Upper lobe of left lung (tissue), 6 donors: ENCODE measurements at places on chromosomes 2 and 18. TPM values are rescaled to one million over a fixed set of nuclear protein-coding genes. Genes with fewer than 3 reads are reported as not detected.

DNA sequence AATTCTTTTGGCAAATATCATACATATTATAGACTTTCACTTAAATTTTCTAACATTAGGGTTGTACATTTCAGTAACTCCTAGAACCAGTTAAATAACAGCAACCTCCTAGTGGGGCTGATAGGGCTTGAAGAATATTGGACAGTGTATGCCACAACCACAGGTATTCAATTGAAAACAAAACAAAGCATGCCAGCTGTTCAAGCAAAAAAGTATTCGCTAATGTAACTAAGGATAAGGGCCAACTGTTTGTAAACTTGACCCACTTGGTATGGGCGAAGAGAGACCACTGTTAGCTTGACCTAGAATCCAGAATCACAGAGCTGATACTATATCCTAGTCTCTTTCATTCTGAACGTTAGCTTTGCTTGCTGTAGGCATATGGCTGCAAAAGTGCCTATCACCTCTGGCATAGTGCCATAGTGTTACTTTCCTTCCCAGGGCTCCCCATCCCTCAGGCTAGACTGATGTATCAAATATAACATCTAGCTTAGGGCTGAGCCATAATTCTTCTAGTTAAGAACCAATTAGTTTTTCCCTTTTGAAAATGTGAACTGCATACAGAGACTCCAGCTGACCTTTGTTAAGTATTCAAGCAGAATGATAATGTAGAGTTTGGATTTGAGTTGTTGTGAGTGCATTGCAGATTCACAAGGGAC lies 458.8 kb upstream of the NRXN1 start:
- no peak for DNase-seq

DNA sequence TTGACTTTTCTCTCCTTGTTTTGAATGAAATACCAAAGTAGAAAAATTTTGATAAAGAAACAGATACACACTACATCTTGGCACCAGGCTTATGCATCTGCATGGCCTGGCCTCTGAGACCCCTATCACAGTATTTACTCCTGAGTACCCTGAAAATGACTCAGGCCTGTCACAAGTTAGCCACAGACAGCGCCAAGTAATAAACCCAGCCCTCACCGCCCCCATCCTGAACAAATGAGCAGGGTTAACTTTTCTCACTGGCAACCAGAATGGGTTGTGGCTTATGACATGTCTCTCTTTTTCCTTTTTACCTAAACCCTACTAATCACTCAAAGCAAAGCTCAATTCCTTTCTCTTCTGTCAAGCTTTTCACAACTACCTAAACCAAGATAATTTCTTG lies 35.3 kb downstream of the SPRED2 start:
- DNase-seq: no peak

- DNase-seq: peak; percentile 61
Measured at GRCh38 chr2:75432761-75433361, 127.9 kb downstream of the EVA1A start.

GRCh38 chr18:47953471-47953931 lies 23.0 kb upstream of the SMAD2 start:
- no peak for DNase-seq

- no peak for DNase-seq
Measured at GRCh38 chr2:207403950-207404349, 125.8 kb upstream of the CREB1 start.

TLX2 gene
- total RNA-seq: not detected

TOGARAM2 gene
- 10.3 TPM for total RNA-seq

SNTG2 gene
- 1.1 TPM for total RNA-seq

SLC4A1AP gene
- 23.0 TPM for total RNA-seq

MEIS1 gene
- total RNA-seq: 29.1 TPM

DSC2 gene
- 19.5 TPM for total RNA-seq
